ENCODE measurements at places on chromosomes 3 and 15.
A peak's percentile ranks its signal among the peaks of the same experiment; 100 is the strongest.

- no peak for DNase-seq
These were observed 837.8 kb downstream of the DIPK2A start for GRCh38 chr3:144809380-144809779.

- DNase-seq, result no peak
These were observed 298.1 kb upstream of the THBS1 start for GRCh38 chr15:39282663-39283208.

DNA sequence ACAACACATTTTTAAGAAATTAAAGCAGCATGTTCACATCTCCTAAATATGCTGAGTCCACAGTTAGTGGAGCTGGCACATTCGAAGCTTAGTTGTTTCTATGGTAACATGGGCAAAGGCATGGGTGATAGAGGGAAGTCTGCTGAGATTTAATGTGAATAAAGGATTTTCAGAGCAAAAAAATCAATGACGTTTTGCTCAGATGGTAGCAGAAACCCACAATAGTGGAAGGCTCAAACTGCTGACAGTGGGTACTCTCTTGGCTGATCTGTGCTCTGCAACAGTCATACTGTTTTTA lies 795.1 kb upstream of the ARPP21 start:
- DNase-seq, result no peak

GRCh38 chr3:161754420-161755053 lies 257.9 kb downstream of the OTOL1 start:
- no peak for DNase-seq

DNA sequence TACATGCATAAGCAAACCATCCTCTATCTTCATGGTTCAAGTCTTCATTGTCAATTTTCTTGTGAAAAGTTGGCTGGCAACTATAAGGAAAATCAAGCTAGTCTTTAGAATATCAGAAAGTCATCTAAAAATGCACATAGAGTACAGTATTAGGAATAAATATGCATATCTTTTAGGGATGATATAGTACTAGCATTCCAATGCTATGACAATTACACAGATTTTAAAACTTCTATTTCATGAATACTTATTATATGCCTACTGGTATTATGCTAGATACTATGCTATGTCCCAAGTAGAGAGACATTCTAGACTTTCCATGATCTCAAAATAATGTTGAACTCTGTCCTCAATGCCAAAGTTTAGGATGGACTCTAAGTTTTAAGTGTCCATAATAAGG lies 81.3 kb upstream of the NAALADL2 start:
- no peak for DNase-seq

GRCh38 chr3:148083526-148084182 lies 614.0 kb upstream of the AGTR1 start:
- DNase-seq, result no peak

DNA sequence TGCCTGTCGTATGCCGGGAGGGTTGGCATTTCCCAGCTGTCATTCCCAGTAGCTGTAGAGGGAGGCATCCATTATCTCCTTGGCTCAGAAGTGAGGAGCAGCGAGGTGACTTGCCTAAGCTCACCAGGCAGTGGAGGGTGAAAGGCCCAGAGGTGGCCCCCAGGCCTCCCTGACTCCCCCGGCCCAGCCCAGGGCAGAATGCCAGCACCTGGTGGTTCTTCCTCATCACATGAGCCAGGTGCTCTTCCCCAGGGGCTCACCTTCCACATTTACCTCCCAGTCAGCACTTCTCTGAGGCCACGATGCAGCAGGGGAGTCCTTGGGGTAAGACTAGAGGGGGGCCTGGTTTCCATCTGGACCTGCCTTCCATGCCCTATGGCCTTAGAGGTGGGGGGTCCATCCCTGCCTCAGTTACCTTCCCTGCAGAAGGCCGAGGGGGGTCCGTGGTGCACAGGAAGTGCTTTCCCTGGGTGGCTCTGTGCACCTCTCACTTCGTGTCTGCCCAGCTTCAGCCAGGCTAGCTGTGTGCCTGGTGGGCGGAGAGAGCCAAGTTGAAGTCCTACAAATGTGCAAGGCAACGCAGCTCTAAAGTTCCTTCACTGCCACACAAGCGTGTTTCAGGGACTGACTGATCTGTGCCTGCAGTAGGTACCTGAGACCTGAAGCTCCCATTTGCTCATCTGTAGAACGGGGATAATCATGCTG lies 70.3 kb upstream of the PLXNA1 start:
- DNase-seq, result no peak

DNA sequence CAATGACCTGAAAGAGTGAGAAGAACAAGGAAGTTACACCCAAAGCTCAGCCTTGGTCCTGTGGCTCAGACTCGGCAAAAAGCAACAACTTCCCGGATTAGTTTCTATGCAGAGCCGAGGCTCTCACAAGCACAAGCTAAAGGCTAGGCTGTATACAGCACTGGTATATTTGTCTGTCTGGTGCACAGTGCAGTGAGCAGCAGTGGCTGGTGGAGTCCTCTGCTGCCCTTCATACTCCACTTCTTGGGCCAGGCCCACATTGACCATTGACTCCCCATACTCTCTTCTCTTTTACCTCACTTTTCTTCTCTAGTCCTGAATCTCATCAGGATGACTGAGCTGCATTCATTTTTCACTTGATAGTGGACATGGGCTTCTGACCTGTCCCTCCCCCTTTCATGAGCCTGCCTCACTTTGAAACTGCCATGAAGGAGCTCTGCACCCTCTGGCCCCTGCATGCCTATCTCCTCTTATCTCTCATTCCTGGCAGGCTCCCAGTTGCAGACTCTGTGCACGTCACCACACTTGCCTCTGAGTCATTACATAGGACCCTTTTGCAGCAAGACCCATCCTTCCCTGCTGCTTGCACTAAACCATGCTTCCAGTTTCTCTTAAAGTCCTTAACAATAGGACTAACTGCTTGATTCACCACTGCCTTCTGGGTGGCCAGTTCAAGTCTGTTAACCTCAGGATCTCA lies 379.3 kb downstream of the NTRK3 start:
- DNase-seq, result no peak

DNA sequence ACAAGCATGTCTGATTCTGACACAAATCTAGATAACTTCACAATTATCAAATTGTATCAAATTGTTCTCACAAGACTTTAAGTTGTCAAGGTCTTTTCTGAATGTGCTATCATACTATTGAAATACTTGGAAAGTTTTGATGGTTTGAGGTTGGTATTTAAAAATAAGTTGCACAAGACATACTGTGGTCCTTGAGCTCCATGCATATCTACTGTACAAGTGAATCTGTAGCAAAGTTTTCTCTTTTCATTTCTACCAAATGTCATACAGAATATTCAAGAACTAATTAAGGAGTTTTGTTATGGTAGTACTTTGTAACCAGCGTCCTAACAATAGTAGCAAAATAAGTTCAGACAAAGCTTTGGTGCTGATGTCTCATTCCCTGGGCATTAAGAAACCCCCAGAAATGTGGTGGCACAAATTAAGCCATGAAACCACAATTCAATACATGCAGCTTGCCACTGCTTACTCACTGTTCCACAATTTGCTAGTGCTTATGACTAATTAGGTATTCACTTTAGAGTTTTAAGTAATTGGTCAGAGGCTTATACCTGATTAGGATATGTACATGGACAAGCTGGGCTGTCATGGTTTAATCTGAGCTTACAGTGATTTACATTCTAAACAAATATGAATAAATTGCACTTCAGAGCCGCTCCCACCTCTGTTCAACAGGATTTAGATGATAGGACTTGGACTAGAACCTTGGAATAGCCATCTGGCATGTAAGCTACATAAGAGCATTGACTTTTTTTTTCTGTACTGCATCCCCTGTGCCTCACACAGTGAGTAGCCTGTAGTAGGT lies 8.8 kb downstream of the TBC1D23 start:
- no peak for DNase-seq

DNA sequence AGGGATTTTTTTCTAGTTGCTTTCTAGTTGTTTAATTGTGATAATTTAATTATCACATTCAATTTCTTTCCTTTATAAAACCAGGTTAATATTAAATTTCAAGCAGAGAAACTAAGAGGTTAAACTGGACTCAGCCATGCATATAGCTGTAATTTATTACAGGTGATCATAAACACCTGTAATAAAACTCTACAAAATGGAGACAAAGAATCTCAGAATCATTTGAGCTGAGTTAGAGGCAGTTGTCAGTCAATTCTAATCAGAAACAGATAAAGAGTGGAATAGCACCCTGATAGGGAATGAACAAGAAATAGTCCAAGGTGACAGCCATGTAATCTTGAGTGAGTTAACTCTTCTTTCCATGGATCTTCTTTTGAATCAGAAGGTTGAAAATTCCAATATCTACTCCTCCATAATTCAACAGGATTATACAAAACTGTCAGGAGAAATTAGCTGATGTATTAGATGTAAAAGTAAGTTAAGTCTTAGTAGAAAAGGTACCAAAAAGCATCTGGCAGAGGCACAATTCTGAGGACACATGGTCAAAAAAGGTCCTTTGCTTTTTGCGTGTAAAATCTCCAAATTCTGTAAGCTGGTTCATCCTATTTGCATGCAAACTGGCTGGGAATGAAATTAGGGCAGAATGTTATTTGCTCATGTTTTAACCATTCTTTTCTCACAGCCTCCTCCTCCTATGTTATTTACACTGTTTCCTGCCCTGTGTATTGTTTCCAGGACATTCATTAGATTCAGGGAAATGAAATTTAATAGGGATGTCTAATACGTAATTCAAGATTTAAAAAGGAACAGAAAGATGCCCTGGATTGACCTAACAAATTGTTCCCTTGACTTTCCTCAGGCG lies 39.4 kb upstream of the B3GNT5 start:
- DNase-seq, result peak; percentile 8

DNA sequence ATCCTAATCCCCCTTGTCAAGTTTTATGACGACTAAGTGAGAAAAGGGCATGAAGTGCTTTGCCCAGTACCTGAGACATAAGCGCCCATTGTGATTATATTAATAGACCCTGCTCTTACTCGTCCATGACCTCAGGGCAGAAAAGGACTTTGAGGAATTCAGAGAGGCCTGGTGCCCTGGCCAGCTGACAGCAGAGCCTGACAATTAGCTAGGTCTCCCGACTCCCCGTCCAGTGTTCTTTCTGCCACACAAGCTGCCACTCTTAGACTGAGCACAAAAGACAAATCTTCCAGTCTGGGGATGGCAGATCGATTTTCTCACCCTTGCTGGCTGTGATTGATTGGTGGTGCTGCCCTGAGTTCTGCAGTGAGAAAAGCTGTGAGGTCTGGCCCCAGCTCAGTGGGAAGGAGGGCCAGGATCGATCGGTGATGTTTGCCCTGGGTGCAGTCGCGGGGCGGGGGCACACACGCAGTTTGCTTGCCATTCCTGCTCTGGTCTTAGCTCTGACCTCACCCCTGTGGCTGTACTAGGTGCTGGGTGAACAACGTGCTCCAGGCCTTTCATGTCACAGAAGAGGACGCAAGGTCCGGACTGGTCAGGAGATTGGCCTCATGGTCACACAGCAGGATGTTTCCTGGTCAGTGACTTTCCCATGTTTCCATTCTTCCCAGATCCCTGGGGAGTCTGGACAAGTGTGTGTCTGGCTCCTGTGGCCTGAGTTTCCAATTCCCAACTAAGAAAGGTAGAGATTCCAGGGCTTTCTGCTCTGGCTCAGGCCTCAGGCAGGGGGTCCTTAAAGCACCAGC lies 67.4 kb upstream of the TLE3 start:
- no peak for DNase-seq

GRCh38 chr3:53243165-53243564 lies 12.7 kb downstream of the TKT start:
- no peak for DNase-seq

GRCh38 chr3:15399970-15400369 lies 27.4 kb downstream of the METTL6 start:
- no peak for DNase-seq

- no peak for DNase-seq
These were observed 11.1 kb upstream of the MBNL1 start for GRCh38 chr3:152257563-152258035.

- DNase-seq, result no peak
These were observed 23.4 kb upstream of the SEC13 start for GRCh38 chr3:10344147-10344943.

- no peak for DNase-seq
These were observed 7.2 kb downstream of the CHCHD6 start for GRCh38 chr3:126711121-126711760.

GRCh38 chr3:105351821-105352220 lies 14.9 kb upstream of the ALCAM start:
- no peak for DNase-seq

- no peak for DNase-seq
These were observed 350.9 kb downstream of the ULK4 start for GRCh38 chr3:41611008-41611407.

- DNase-seq, result peak; percentile 28
These were observed 36.8 kb downstream of the ATP1B3 start for GRCh38 chr3:141913150-141913811.

DNA sequence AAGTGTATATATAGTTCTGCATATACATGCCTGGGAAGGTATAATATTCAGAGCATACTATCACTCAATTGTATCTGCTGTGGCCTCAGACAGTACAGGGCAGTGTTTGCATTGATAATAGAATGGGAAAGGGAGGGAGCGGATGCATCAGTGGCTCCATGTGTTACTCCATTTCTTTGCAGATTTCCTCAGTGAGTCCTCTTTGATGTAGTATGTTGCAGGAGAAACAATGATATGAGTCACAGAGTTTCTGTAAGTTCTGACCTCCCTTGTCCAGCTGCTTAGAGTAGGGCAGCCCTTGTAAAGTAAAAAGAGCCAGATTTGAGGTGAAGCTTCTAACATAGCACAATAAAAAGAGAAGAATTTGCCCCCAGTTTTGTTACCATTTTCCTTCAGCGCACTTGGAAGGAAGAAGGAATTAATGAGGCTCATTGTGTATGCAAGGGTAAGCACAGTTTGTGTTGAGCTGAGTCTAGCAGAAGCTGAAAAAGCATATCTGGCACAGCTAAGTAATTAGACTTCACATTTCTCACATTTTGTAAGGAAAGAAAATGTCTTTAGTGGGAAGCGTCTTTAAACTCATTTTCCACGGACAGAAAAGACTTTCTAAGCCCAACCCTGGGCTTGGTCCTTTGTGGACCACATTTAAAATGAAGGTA lies 555.8 kb upstream of the IL12A start:
- DNase-seq, result no peak

DNA sequence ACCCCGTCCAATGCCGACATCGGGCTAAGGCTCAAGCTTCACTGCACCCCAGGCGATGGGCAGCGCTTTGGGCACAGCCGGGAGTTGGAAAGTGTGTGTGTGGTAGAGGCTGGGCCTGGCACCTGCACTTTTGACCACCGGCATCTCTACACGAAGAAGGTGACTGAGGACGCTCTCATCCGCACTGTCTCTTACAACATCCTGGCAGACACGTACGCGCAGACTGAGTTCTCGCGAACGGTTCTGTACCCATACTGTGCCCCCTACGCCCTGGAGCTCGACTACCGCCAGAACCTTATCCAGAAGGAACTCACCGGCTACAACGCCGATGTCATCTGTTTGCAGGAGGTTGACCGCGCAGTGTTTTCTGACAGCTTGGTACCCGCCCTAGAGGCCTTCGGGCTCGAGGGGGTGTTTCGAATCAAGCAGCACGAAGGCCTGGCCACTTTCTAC lies 1.0 kb downstream of the PDE12 start:
- DNase-seq, result no peak

- DNase-seq, result no peak
These were observed 3.3 kb upstream of the GMNC start for GRCh38 chr3:190865828-190866227.

DNA sequence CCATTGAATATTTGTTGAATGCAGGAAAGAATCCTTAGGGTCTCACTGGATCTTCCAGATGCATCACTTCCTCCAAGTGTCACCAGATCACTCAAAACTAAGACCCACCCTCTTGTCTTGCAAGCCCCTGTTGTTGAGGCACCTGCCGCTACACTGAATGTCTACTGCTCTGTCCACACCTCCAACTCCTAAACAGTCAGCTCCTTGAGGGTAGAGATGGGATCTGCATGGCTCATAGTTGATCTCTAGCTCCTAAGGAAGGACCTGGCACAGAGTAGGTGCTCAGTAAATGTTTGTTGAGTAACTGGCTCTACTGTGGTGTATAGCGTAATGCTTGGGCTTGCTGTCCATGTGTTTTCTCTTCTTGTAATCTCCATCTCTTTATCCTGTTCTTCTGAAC lies 8.8 kb downstream of the SLC6A20 start:
- DNase-seq, result no peak
